Breast epithelium (tissue), 4 donors: ENCODE measurements at places on chromosomes 13 and 19. TPM values are rescaled to one million over a fixed set of nuclear protein-coding genes. Genes with fewer than 3 reads are reported as not detected.

ZNF730 gene
- total RNA-seq, result 3.5 TPM

- H3K4me3 ChIP-seq, result no peak overlapping the region
- H3K27ac ChIP-seq, result no peak overlapping the region
- H3K27me3 ChIP-seq, result no peaks in the 10 kb centered on the region
Measured at GRCh38 chr19:29467824-29468401, 57.9 kb upstream of the VSTM2B start.

SIGLEC12 gene
- total RNA-seq, result 1.8 TPM

GRCh38 chr19:43901395-43902390 lies 33.4 kb downstream of the ZNF45 start:
- peak overlapping the region; percentile 52 for H3K27ac ChIP-seq
- no peaks in the 10 kb centered on the region for H3K36me3 ChIP-seq
- H3K4me3 ChIP-seq, result peak overlapping the region; percentile 61
- no peaks in the 10 kb centered on the region for H3K27me3 ChIP-seq
- peak; percentile 72 for DNase-seq

DIRAS1 gene
- 0.64 TPM for total RNA-seq

SLAIN1 gene
- 15.1 TPM for total RNA-seq

DNA sequence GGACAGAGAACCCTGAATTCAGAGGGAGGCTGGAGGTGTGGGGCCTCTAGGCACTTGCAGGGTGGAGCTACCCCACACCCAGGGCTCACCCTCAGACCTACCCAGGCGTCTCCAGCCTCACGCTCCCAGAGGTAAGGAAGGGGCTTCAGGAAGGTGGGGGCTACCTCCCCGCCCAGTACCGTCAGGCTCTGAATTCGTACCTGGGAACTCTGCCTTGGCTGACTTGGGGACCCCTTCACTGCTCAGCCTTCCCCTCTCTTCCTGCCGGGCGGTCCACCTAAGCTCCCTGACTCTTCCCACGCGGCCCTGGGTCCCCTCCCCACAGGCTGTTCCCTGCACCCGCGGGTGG lies 28.5 kb upstream of the PARP4 start:
- H3K4me3 ChIP-seq, result peak overlapping the region; percentile 68
- no peak overlapping the region for H3K27ac ChIP-seq
- no peaks in the 10 kb centered on the region for H3K4me1 ChIP-seq
- peaks cover 15% of the 10 kb centered on the region for H3K27me3 ChIP-seq
- no peak for DNase-seq
- no peaks in the 10 kb centered on the region for H3K36me3 ChIP-seq

CRLF1 gene
- 5.6 TPM for total RNA-seq

GAPDHS gene
- total RNA-seq, result not detected

- no peaks in the 10 kb centered on the region for H3K36me3 ChIP-seq
- H3K4me1 ChIP-seq, result no peaks in the 10 kb centered on the region
- DNase-seq, result no peak
- H3K4me3 ChIP-seq, result no peak within 1 kb of the TSS
- peaks cover 34% of the 10 kb centered on the region for H3K27me3 ChIP-seq
- H3K27ac ChIP-seq, result no peak within 1 kb of the TSS
Measured at GRCh38 chr19:51531349-51532315, at the start of gene SIGLEC6. Gene SIGLEC6 (minus strand): TSS chr19:51531670. CDS start chr19:51531648, 22 bp downstream.

- peaks cover 6% of the 10 kb centered on the region for H3K4me1 ChIP-seq
- DNase-seq, result no peak
- H3K27ac ChIP-seq, result no peak overlapping the region
- H3K27me3 ChIP-seq, result no peaks in the 10 kb centered on the region
Measured at GRCh38 chr19:3665681-3666544, 34.4 kb downstream of the PIP5K1C start.

DNA sequence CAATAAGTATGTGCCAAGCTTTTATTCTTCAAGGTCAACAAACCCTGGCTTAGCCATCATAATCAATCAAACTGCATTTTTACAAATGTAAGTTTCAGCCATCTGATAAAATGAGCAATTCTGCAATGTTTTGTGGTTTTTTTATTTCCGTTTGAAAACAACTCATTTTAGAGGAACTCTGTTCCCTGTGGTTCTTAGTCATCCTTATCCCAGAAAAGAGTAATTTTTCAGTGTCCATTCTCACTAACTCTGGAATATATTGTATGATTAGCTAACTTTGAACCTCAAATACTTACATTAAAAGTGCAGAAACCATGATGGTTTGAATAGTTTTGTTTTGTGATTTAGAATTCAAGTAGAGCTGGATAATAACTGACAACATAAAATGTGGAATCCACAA lies 87.6 kb downstream of the IRS2 start:
- H3K27ac ChIP-seq, result no peak overlapping the region
- no peaks in the 10 kb centered on the region for H3K36me3 ChIP-seq
- DNase-seq, result no peak
- H3K27me3 ChIP-seq, result no peaks in the 10 kb centered on the region
- H3K4me1 ChIP-seq, result no peaks in the 10 kb centered on the region
- H3K4me3 ChIP-seq, result no peak overlapping the region

VSTM1 gene
- not detected for total RNA-seq

DNA sequence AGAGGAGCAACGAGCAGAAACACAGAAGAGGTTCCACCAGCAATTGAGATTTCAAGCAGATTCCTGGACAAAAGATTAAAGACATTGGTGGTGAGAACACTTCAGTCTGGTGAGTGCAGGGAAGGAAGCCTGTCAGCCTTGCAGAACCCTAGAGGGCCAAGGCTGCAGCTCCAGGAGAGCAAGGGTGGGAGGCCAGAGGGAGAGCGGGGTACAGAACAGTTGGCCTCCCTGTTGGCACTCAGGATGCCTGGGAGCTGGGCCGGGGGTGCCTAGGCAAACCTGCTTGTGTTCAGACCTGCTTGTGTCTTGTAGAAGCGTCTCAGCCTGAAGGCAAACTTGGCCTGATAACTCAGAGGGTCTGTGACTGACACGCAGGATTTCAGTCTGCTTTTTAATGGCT lies 5.1 kb upstream of the LIN7B start:
- no peak for DNase-seq
- H3K36me3 ChIP-seq, result no peaks in the 10 kb centered on the region
- no peaks in the 10 kb centered on the region for H3K4me1 ChIP-seq
- no peak overlapping the region for H3K4me3 ChIP-seq
- H3K27ac ChIP-seq, result no peak overlapping the region
- no peaks in the 10 kb centered on the region for H3K27me3 ChIP-seq

- no peaks in the 10 kb centered on the region for H3K27me3 ChIP-seq
- no peaks in the 10 kb centered on the region for H3K36me3 ChIP-seq
- H3K27ac ChIP-seq, result no peak overlapping the region
- H3K4me1 ChIP-seq, result no peaks in the 10 kb centered on the region
- DNase-seq, result no peak
- no peak overlapping the region for H3K4me3 ChIP-seq
Measured at GRCh38 chr13:80161896-80162295, 179.0 kb downstream of the SPRY2 start.

PLPP2 gene
- 120 TPM for total RNA-seq

GRCh38 chr13:40640845-40641458 lies 25.5 kb downstream of the FOXO1 start:
- peaks cover 4% of the 10 kb centered on the region for H3K4me1 ChIP-seq
- H3K4me3 ChIP-seq, result no peak overlapping the region
- H3K27ac ChIP-seq, result no peak overlapping the region
- DNase-seq, result no peak
- no peaks in the 10 kb centered on the region for H3K27me3 ChIP-seq

GRCh38 chr19:17116996-17117702 lies 41.6 kb downstream of the MYO9B start:
- no peak overlapping the region for H3K4me3 ChIP-seq
- H3K4me1 ChIP-seq, result no peaks in the 10 kb centered on the region
- H3K27me3 ChIP-seq, result no peaks in the 10 kb centered on the region
- H3K36me3 ChIP-seq, result no peaks in the 10 kb centered on the region
- DNase-seq, result no peak

GRCh38 chr19:36113894-36114720 lies 568 bp downstream of the POLR2I start:
- no peaks in the 10 kb centered on the region for H3K4me1 ChIP-seq
- H3K27ac ChIP-seq, result peak overlapping the region; percentile 97
- no peaks in the 10 kb centered on the region for H3K27me3 ChIP-seq
- H3K4me3 ChIP-seq, result peak overlapping the region; percentile 89

PNPLA6 gene
- 56.4 TPM for total RNA-seq

GRCh38 chr13:44243198-44243857 lies 130.3 kb upstream of the SERP2 start:
- H3K27ac ChIP-seq, result peak overlapping the region; percentile 64
- no peaks in the 10 kb centered on the region for H3K36me3 ChIP-seq
- no peak for DNase-seq
- H3K27me3 ChIP-seq, result no peaks in the 10 kb centered on the region
- H3K4me1 ChIP-seq, result no peaks in the 10 kb centered on the region
- H3K4me3 ChIP-seq, result no peak overlapping the region

HMG20B gene
- 127 TPM for total RNA-seq

PVR gene
- total RNA-seq, result 8.5 TPM
